ENCODE measurements at places on chromosomes 2 and 18.

GRCh38 chr18:10776493-10776892 is 250.7 kb downstream of the NAPG start:
- DNase-seq: no peak

DNA sequence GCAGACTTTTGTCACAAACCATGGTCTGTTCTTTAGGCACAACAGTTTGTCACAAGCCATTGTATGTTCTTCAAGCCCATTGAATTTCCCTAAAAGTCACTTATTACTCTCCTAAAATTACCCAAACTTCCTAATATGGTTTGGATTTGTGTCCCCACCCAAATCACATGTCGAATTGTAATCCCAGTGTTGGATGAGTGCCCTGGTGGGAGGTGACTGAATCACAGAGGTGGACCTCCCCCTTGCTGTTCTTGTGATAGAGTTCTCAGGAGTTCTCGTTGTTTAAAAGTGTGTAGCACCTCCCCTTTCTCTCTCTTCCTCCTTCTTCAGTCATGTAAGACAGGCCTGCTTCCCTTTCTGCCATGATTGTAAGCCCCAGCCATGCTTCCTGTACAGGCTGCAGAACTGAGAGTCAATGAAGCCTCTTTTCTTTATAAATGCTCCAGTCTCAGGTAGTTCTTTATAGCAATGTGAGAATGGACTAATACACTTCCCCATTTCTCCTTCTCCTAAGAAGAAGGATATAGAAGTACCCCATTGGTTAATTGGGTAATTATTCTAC is 11.2 kb upstream of the GYPC start:
- DNase-seq: no peak

GRCh38 chr2:219508971-219509779 is 5.1 kb upstream of the ASIC4 start:
- DNase-seq: no peak

GRCh38 chr18:50614838-50615237 is 55.0 kb downstream of the MAPK4 start:
- DNase-seq: no peak

GRCh38 chr2:219522111-219523030 is 8.1 kb downstream of the ASIC4 start:
- no peak for DNase-seq

Data from stimulated activated CD4-positive, alpha-beta T cell treated with anti-CD3 and anti-CD28 coated beads, Interleukin-1b, Interleukin-23, amount 100 ng/mL, for 48 hours (primary cell).